ENCODE measurements at places on chromosomes 5 and 9.
A peak's percentile ranks its signal among the peaks of the same experiment; 100 is the strongest.

DNA sequence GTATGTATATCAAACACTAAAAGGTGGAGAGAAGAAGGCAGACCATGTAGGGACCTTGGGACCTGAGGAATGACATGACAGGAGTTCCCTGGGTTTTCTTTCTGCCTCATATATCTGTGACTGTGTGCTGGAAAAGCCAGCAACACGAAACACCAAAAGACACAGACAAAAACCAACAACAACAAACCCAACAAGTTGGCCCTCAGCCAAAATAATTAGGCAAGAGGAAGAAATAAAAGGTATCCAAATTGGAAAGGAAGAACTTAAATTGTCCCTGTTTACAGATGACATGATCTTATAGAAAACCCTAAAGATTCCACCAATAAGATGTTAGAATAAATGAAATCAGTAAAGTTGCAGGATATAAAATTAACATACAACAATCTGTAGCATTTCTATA lies 21.7 kb downstream of the ABO start:
- H3K4me3 ChIP-seq = peak overlapping the region; percentile 52
- peaks cover 62% of the 10 kb centered on the region for H3K4me1 ChIP-seq
- no peak for DNase-seq
- H3K36me3 ChIP-seq = peaks cover 10% of the 10 kb centered on the region
- H3K27ac ChIP-seq = peak overlapping the region; percentile 89

GRCh38 chr5:56640763-56641406 lies 174.5 kb upstream of the MAP3K1 start:
- no peak overlapping the region for H3K4me3 ChIP-seq
- peaks cover 29% of the 10 kb centered on the region for H3K4me1 ChIP-seq
- no peak for DNase-seq

DNA sequence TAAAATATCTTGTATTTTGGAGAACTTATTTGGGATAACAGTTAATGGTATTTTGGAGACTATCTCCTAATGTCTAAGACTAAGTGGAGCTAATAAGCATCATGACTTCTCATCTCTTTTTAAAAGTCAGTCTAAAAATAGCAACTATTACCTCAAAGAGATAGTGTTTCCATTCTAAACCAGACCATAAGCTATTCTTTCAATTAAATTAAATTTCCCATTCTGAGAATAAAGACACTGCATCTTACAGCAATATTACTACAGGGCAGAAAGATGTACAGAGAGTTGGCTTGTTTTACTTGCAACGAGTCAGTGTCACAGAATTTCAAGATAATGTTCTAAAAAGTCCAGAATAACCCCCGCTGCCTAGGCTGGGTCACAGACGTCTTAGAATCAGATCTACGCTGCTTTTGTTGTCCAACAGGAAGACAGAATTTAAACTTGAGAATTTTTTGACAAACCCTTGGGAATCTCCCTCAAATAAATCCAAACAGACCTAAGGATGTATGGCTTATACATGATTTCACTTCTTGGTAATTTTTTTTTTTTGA lies 98.9 kb downstream of the USP20 start:
- H3K36me3 ChIP-seq = peaks cover under 1% of the 10 kb centered on the region
- H3K4me3 ChIP-seq = no peak overlapping the region
- no peak for DNase-seq

DNA sequence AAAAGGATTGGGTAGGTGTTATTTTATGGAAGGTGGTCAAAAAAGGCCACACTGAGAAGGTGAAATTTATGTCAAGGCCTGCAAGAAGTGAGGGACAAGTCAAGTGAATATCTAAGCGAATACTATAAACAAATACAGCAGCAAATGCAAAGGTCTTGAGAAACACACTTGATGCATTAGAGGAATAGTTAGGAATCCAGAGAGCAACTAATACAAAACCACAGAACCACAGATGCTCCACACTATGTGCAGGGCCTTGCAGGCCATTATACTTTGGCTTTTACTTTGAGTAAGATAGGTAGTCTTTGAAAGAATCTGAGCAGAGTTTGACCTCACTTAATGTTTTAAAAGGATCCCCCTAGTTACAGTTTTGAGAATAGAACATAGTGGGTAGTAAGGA lies 4.6 kb downstream of the ZNF622 start:
- H3K27me3 ChIP-seq = no peaks in the 10 kb centered on the region
- peaks cover 24% of the 10 kb centered on the region for H3K4me1 ChIP-seq
- H3K36me3 ChIP-seq = peaks cover 78% of the 10 kb centered on the region
- DNase-seq = no peak

DNA sequence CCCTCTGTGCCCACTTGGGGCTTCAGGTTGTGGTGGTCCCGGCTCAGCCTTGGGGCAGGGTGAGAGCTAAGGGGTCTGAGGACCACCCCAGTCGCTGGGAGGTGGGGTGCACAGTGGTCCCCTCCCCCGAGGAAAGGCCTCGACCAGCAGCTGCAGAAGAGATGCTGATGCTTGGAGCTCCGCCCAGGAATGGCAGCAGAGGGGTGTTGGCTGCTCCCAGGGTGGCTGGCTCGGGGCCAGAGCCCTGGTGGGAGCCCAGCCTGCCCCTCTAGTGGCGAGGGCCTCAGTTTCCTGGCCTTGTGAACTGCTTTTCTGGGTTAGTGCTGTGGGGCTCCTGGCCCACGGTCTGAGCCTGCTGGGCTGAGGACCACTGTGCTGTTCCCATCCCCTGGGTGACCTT lies 1.2 kb downstream of the DIPK1B start:
- H3K27ac ChIP-seq = peak overlapping the region; percentile 16
- no peaks in the 10 kb centered on the region for H3K27me3 ChIP-seq
- peak overlapping the region; percentile 42 for H3K4me3 ChIP-seq

- no peak overlapping the region for H3K4me3 ChIP-seq
- H3K27ac ChIP-seq = no peak overlapping the region
- no peak for DNase-seq
- H3K36me3 ChIP-seq = peaks cover 46% of the 10 kb centered on the region
- H3K4me1 ChIP-seq = no peaks in the 10 kb centered on the region
- H3K27me3 ChIP-seq = no peaks in the 10 kb centered on the region
Measured at GRCh38 chr5:179887095-179887494, 20.6 kb downstream of the TBC1D9B start.

DNA sequence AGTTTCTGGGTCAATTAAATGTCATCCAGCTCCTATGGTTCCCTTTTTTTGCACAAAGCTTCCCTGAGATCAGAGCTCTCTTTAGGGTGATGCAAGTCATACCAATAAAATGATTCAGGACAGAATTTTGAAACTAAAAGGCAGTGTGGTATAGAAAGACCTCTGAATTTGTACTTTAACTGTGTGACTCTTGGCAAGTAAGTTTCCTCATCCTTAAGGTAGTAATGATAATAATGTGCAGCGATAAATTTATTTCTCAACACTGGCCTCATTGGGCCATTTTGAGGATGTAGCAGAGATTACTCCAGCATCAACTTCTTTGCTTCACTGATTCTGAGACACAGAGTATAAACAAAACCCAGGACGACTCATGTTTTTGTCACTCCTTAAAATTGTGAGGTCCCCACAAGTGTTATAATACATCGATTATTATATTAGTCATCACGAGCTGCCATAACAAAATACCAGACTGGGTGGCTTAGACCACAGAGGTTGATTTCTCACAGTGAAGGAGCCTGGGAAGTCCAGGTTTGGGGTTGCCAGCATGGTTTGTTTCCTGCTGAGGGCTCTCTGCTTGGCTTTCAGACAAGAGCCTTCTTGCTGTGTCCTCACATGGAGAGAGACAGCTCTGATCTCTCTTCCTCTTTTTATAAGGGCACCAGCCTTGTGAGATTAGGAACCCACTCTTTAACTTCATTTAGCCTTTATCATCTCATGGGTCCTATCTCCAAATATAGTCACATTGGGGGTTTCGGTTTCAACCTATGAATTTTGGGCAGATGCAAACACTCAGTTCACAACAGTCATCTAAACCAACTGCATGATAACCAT lies 293.0 kb downstream of the ZNF608 start:
- no peak overlapping the region for H3K27ac ChIP-seq
- DNase-seq = no peak
- no peaks in the 10 kb centered on the region for H3K36me3 ChIP-seq
- H3K27me3 ChIP-seq = no peaks in the 10 kb centered on the region

DNA sequence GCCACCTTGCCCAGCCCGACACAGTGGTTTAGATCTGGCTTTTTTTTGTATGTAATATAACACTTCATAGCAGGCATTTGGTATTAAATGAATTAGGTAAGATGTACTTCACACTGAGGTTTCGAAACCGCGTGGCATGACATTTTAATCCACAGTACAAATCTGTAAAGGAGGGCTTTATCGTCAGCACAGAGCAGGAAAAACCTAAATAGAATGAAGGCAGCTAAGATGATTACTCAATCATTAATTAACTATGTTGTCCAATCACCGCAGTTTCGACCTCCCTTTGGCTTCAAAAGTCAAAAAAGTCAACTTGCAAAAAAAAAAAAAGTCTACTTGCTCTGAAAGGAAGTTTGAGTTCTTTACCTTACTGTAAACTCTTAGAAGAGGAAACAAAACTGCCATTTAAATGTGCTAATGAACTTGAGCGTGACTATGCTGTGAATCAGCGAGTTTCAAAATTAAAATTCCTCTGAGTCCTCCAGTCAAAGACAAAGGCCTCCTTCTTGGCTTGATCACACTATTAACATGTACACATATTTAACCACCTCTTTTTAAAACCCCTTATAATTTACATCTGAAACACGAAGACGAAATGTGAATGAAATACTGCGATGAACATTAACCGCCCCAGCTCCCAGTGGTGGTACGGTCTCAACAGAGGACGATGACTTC lies 698 bp upstream of the SEC24A start:
- peak overlapping the region; percentile 97 for H3K27ac ChIP-seq
- peaks cover 22% of the 10 kb centered on the region for H3K4me1 ChIP-seq
- no peak for DNase-seq
- no peaks in the 10 kb centered on the region for H3K36me3 ChIP-seq
- H3K4me3 ChIP-seq = peak overlapping the region; percentile 96
- H3K27me3 ChIP-seq = no peaks in the 10 kb centered on the region

GRCh38 chr9:111851553-111851952 lies 45.1 kb upstream of the UGCG start:
- peak overlapping the region; percentile 76 for H3K27ac ChIP-seq
- DNase-seq = no peak
- H3K4me3 ChIP-seq = no peak overlapping the region
- no peaks in the 10 kb centered on the region for H3K36me3 ChIP-seq
- H3K27me3 ChIP-seq = no peaks in the 10 kb centered on the region

DNA sequence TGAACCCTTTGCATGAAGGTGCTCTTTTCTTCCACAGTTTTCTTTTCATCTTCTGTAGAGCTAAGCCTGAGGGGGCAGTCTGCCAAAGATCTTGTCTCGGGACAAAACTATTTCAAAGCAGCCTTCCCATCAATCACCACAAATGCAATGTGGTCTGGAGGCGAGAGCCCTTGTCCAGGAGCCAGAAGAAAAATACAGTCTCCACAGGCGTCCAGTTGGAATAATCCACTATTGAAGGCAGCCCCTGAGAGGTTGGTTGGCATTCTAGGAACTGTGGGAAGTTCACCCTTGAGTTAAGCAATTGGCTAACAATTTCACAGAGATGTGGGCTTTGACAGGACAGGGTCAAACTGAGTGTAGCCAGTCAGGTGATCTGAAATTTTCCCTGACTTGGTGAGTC lies 72.0 kb downstream of the SEMA6A start:
- peaks cover 27% of the 10 kb centered on the region for H3K36me3 ChIP-seq
- DNase-seq = no peak
- no peak overlapping the region for H3K4me3 ChIP-seq
- H3K27me3 ChIP-seq = no peaks in the 10 kb centered on the region
- H3K4me1 ChIP-seq = no peaks in the 10 kb centered on the region

DNA sequence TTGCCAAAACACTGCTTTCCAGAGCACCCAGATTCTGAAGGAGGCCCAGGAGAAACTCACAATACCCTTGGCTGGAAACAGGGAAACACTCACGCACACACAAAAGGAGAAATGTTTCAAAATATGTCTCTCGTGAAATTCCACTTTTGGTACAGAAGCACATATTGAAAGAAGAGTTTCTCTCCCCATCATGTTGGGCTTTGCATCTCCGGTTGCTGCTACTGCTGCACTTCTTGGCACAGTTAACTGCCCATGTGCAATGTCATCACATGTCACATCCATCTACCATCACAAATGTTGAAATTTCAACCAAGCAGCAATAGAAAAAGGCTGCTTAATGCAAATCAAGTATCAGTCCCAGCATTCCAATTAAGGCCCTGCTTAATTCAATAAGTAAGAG lies 72.1 kb downstream of the ABCA1 start:
- DNase-seq = no peak
- no peak overlapping the region for H3K4me3 ChIP-seq

- H3K27ac ChIP-seq = no peak overlapping the region
- no peaks in the 10 kb centered on the region for H3K27me3 ChIP-seq
- no peaks in the 10 kb centered on the region for H3K4me1 ChIP-seq
- no peaks in the 10 kb centered on the region for H3K36me3 ChIP-seq
- DNase-seq = no peak
Measured at GRCh38 chr9:100489836-100490235, 16.9 kb downstream of the TMEFF1 start.

DNA sequence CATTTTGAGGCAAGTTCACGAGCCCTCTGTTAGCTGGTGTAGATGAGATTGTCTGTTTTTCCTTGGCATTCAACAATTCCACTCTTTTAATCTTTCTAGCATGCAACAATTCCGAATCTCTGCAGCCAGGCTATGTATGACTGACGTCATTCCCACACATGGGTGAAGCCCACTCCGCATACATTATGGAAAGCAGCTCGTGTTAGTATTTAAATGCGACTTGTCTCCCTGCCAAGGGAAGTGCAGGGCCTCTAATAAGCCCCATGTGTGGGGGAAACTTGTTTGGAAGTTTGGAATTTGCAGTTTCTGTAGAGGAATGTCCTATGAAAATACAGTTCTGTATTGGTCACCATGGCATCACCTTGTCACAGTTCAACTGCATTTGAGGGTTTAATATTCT lies 146.0 kb upstream of the FBXL7 start:
- H3K4me3 ChIP-seq = no peak overlapping the region
- no peaks in the 10 kb centered on the region for H3K36me3 ChIP-seq
- no peaks in the 10 kb centered on the region for H3K27me3 ChIP-seq
- no peak for DNase-seq
- H3K27ac ChIP-seq = no peak overlapping the region
- peaks cover 16% of the 10 kb centered on the region for H3K4me1 ChIP-seq

DNA sequence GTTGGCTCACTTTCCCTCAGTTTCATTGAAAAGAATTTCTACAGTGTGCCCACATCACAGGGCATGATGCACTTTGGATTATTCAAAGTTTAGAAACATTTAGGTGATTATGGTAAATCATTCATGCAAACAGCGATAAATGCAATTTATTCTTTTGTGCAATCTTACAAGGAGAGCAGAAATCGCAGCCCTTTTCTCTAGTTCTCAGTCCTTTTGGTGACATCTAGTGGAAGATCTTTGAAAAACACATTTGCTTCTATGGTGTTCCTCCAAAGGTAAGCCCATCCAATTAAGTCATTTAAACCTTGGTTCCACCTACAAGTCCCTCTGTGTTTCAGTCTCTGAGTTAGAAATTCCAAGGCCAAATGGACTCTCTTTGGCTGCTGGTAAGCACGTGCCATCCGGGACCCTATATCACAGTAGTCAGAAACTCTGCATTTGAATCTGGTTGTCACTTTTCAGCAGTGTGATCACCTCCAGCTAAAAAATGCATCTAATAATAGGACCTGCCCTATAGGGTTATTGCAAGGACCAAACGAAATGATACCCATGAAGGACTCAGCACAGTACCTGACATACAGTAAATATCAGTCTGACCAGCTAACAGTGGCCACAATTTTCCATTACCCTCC lies 66.4 kb downstream of the MACROH2A1 start:
- no peaks in the 10 kb centered on the region for H3K27me3 ChIP-seq
- H3K36me3 ChIP-seq = peaks cover 61% of the 10 kb centered on the region
- H3K4me3 ChIP-seq = no peak overlapping the region
- DNase-seq = no peak
- peaks cover 10% of the 10 kb centered on the region for H3K4me1 ChIP-seq

GRCh38 chr9:31597977-31598376 lies 786.5 kb upstream of the ACO1 start:
- no peaks in the 10 kb centered on the region for H3K36me3 ChIP-seq
- no peak overlapping the region for H3K27ac ChIP-seq
- no peak for DNase-seq
- no peaks in the 10 kb centered on the region for H3K27me3 ChIP-seq
- H3K4me1 ChIP-seq = no peaks in the 10 kb centered on the region
